Caco-2 (cell line): ENCODE measurements at places on chromosomes 13 and 19. TPM values are rescaled to one million over a fixed set of nuclear protein-coding genes. Genes with fewer than 3 reads are reported as not detected.

DNA sequence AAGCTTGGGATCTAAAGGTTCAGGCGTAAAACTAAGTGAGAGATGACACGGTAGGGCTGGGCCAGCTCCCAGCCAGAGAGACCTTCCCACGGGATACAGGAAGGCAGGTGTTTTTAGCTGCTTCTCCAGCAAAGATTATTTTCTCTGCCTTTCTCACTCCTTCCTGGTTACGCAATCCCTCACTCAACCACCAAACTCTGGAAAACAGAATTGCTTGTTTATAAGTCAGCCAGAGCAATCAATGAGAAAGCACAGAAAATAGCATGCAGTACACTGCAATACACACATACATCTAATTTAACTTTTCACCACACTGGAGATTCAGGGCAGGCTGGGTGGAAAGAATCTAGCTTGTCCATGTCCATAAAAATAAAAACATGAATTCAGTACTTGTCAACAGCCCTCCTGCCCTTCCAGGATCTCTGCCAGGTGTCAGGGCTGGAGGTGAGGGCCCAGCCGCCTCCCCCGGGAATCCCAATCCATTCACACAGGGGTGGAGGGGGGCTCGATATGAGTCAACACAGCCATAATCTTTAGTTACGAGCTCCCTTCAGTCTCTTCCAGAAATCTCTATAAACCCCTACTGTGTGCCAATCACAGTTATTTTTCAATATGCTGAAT, 12.2 kb downstream of the RHPN2 start:
- DNase-seq = peak; percentile 55
- peaks cover 3% of the 10 kb centered on the region; the same call in 1 of the 2 replicates for H3K36me3 ChIP-seq
- H3K27ac ChIP-seq = peak overlapping the region; percentile 98
- no peaks in the 10 kb centered on the region for H3K27me3 ChIP-seq
- H3K4me1 ChIP-seq = peaks cover 52% of the 10 kb centered on the region

- H3K4me3 ChIP-seq = no peak overlapping the region
- no peaks in the 10 kb centered on the region for H3K27me3 ChIP-seq
- no peak for DNase-seq
- H3K36me3 ChIP-seq = no peaks in the 10 kb centered on the region
- H3K27ac ChIP-seq = no peak overlapping the region
Observed at GRCh38 chr13:64855506-64855905, 2374.6 kb downstream of the PCDH9 start.

- no peaks in the 10 kb centered on the region; the same call in 1 of the 2 replicates for H3K27me3 ChIP-seq
- no peaks in the 10 kb centered on the region for H3K36me3 ChIP-seq
- peak overlapping the region; percentile 77 for H3K4me3 ChIP-seq
- H3K27ac ChIP-seq = peak overlapping the region; percentile 89
- peaks cover 11% of the 10 kb centered on the region for H3K4me1 ChIP-seq
- peak; percentile 94 for DNase-seq
Observed at GRCh38 chr19:7869910-7870511, 4.2 kb downstream of the PRR36 start.

- no peaks in the 10 kb centered on the region for H3K36me3 ChIP-seq
- no peaks in the 10 kb centered on the region for H3K27me3 ChIP-seq
- peak; percentile 53 for DNase-seq
- H3K27ac ChIP-seq = no peak overlapping the region
- H3K4me3 ChIP-seq = no peak overlapping the region
Observed at GRCh38 chr13:42594481-42595252, 20.7 kb downstream of the TNFSF11 start.

DNA sequence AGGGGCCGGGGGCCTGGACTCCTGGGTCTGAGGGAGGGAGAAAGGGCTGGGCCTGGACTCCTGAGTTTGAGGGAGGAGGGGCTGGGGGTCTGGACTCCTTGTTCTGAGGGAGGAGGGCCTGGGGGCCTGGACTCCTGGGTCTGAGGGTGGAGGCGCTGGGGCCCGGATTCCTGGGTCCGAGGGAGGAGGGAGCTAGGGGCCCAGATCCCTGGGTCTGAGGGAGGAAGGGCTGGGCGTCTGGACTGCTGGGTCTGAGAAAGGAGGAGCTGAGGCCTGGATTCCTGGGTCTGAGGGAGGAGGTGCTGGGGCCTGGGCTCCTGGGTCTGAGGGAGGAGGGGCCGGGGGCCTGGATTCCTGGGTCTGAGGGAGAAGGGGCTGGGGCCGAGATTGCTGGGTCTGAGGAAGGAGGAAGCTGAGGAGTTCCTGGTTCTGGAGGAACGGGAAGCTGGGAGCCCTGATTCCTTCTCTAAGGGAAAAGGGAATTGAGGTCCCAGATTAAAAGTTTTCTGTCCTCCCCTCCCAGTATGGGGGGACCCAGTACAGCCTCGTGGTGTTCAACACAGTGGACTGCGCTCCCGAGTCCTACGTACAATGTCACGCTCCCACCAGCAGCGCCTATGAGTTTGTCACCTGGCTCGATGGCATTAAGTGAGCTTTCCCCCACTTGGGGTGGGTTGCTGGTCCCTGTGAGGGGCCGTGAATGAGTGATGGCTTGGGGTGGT, 721 bp downstream of the MED25 start:
- peak; percentile 37 for DNase-seq
- peaks cover 4% of the 10 kb centered on the region for H3K36me3 ChIP-seq
- H3K27ac ChIP-seq = peak overlapping the region; percentile 96
- peak overlapping the region; percentile 100 for H3K4me3 ChIP-seq
- no peaks in the 10 kb centered on the region; the same call in 1 of the 2 replicates for H3K4me1 ChIP-seq

- no peaks in the 10 kb centered on the region for H3K27me3 ChIP-seq
- no peaks in the 10 kb centered on the region for H3K36me3 ChIP-seq
- no peak overlapping the region for H3K27ac ChIP-seq
- no peak overlapping the region for H3K4me3 ChIP-seq
- DNase-seq = peak; percentile 20
- no peaks in the 10 kb centered on the region for H3K4me1 ChIP-seq
Observed at GRCh38 chr13:99829593-99830239, 141.9 kb downstream of the ZIC5 start.

GRCh38 chr19:6864325-6864940, 22.9 kb upstream of the ADGRE1 start:
- H3K27ac ChIP-seq = no peak overlapping the region
- no peak for DNase-seq
- H3K4me1 ChIP-seq = no peaks in the 10 kb centered on the region

- no peaks in the 10 kb centered on the region for H3K36me3 ChIP-seq
- no peak for DNase-seq
- no peaks in the 10 kb centered on the region for H3K4me1 ChIP-seq
- no peak overlapping the region for H3K4me3 ChIP-seq
- no peaks in the 10 kb centered on the region for H3K27me3 ChIP-seq
Observed at GRCh38 chr13:112058941-112059340, 8.0 kb upstream of the SOX1 start.

DNA sequence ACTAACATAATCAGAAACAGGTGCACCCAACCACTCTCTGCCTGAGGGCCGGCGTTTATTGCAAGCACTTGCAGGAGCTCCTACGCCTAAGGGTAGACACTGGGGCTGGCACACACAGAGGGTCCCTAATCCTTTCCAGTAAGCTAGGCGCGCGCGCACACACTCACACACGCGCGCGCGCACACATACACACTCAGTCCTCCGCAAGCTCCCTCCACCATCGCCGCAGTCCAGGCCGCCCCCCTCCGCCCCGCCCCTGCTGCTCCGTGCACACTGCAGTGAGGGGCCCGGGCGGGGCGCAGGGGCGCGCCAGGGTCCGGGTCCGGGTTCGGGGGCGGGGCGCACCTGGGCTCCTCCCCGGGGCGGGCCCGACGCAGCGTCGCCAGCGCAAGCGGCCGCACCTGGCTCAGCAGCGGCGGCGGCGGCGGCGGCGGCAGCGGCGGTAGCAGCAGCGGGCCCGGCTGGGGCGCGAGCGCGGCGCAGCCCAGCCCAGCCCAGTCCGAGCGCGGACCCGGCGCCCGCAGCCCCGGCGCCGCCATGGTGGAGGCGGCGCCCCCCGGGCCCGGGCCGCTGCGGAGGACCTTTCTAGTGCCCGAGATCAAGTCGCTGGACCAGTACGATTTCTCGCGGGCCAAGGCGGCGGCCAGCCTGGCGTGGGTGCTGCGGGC, at the start of gene CAMSAP3:
TSS of gene CAMSAP3 (plus strand) at position 398 of the 668 bp plus-strand sequence. CDS start at position 538, 140 bp downstream.
- H3K4me1 ChIP-seq = peaks cover 12% of the 10 kb centered on the region
- no peaks in the 10 kb centered on the region; the same call in 1 of the 2 replicates for H3K36me3 ChIP-seq
- H3K27ac ChIP-seq = peak within 1 kb of the TSS; percentile 57

GRCh38 chr13:44758630-44759383, 182.7 kb upstream of the TSC22D1 start:
- no peaks in the 10 kb centered on the region for H3K36me3 ChIP-seq
- H3K4me1 ChIP-seq = peaks cover 64% of the 10 kb centered on the region
- H3K27ac ChIP-seq = peak overlapping the region; percentile 74
- DNase-seq = no peak

- H3K27ac ChIP-seq = no peak overlapping the region
- H3K36me3 ChIP-seq = no peaks in the 10 kb centered on the region
- no peak for DNase-seq
- no peak overlapping the region for H3K4me3 ChIP-seq
- no peaks in the 10 kb centered on the region for H3K4me1 ChIP-seq
- H3K27me3 ChIP-seq = no peaks in the 10 kb centered on the region
Observed at GRCh38 chr13:30826911-30827577, 79.0 kb upstream of the MEDAG start.

DNA sequence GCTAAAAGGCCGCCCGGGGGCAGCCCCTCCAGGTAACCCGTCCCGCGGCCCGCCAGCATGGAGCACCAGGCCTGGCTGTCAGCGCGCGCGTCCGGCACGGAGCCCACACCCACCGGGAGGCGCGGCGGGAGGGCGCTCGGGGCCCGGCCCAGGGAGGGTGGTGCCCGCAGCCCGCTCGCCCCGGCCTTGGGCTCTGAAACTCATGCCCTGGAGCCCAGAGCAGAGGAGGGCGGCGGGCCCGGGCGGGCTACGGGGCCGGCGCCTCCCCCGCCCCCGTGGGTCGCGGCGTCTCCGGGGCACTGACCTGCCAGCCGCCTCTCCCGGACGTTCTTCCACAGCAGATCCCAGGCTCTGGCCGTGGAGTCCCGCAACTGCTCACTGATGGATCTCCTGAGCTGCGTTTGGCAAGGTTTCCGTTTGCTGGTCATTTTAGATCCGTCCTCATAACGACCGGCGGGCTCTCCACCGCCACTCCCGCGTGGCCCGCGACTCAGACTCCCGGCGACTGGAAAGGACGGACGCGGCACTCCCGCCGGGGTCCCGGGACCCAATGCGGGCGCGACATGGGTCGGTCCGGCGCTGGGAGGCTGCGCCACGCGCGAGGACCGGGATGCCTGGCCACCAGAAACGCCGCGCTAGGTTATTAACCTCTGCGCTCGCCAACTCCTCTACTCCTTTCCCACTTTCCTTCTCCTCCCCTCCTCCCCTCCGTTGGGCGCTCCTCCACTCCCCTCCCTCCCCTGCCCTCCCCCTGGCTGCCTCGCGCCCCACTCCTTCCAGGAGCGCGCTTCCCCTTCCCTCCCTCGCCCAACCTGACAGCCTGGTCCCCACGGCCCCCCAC, 64.7 kb upstream of the STARD13 start:
- DNase-seq = peak; percentile 40
- no peak overlapping the region for H3K27ac ChIP-seq
- H3K4me3 ChIP-seq = peak overlapping the region; percentile 59
- H3K4me1 ChIP-seq = 0 out of 2 replicates have a peak, but pooled peaks cover 4% of the 10 kb centered on the region
- peaks cover 3% of the 10 kb centered on the region; the same call in 1 of the 2 replicates for H3K27me3 ChIP-seq

- H3K36me3 ChIP-seq = no peaks in the 10 kb centered on the region
- H3K27ac ChIP-seq = no peak overlapping the region
- H3K27me3 ChIP-seq = no peaks in the 10 kb centered on the region
- no peak for DNase-seq
- H3K4me3 ChIP-seq = no peak overlapping the region
- no peaks in the 10 kb centered on the region for H3K4me1 ChIP-seq
Observed at GRCh38 chr19:5772416-5772815, 12.1 kb downstream of the PRR22 start.

DNA sequence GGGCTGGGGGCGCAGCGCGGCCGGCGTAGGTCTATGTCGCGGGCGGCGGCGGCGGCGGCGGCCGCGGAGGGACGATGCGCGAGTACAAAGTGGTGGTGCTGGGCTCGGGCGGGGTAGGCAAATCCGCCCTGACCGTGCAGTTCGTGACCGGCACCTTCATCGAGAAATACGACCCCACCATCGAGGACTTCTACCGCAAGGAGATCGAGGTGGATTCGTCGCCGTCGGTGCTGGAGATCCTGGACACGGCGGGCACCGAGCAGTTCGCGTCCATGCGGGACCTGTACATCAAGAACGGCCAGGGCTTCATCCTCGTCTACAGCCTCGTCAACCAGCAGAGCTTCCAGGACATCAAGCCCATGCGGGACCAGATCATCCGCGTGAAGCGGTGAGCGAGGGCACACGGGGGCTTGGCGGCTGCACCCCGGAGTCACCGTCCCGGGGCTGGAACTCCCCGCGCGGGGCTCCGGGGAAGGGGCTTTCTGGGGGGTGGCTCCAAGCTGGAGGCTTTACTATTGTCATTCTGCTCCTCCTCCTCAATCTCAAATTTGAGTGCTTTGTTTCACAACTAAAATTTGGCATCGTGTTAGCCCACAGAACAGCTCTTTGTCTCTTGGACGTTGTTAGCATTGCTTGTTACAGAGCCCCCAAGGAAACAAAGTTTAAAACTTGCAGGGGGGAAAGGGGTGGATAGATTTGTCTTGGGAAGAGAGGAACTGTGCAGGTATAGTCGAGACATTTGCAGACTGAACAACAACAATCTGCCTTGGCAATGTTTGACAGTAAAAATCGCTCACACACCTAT, 630 bp downstream of the RAP2A start:
- peaks cover 12% of the 10 kb centered on the region for H3K4me1 ChIP-seq
- H3K27ac ChIP-seq = peak overlapping the region; percentile 53
- DNase-seq = peak; percentile 57
- no peaks in the 10 kb centered on the region for H3K27me3 ChIP-seq

- no peak overlapping the region for H3K4me3 ChIP-seq
- H3K27ac ChIP-seq = no peak overlapping the region
- H3K4me1 ChIP-seq = no peaks in the 10 kb centered on the region
Observed at GRCh38 chr19:5407356-5407755, 47.9 kb upstream of the ZNRF4 start.

DNA sequence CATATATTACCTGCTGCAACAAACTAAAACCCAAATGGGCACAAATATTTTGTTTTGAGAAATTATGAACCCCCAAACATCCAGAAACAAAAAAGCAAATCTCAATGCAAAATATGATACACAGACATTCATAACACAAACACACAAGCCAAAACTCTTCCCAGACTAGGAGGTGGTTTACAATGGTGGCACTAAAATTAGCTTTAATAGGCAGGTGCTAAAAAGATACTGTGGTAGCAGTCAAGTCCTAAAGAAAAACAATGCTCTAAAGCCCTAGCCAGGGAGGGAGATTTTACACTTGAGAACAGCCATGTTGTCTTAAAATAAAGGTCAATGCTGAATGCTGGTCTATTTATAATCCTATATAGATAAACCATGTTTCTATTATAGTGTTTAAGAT, 65.0 kb downstream of the DOCK9 start:
- no peak overlapping the region for H3K27ac ChIP-seq
- DNase-seq = no peak
- no peaks in the 10 kb centered on the region for H3K27me3 ChIP-seq
- H3K36me3 ChIP-seq = no peaks in the 10 kb centered on the region; the same call in 1 of the 2 replicates

GRCh38 chr13:76012091-76012721, 376.1 kb downstream of the LMO7 start:
- DNase-seq = peak; percentile 50
- H3K27me3 ChIP-seq = no peaks in the 10 kb centered on the region
- no peak overlapping the region for H3K4me3 ChIP-seq
- peaks cover 92% of the 10 kb centered on the region for H3K4me1 ChIP-seq
- H3K27ac ChIP-seq = peak overlapping the region; percentile 95

The ANGPTL8 gene
- not detected in 2 replicates for total RNA-seq

The WASF3 gene
- total RNA-seq = not detected in 2 replicates

The AKAP8 gene
- total RNA-seq = 53.5 and 53.7 TPM in 2 replicates

The LAIR1 gene
- total RNA-seq = not detected in 2 replicates

The LILRB2 gene
- total RNA-seq = not detected in 2 replicates

The CYP2A6 gene
- total RNA-seq = not detected in 2 replicates

The MEDAG gene
- total RNA-seq = not detected in 2 replicates

The KIR3DL3 gene
- not detected in 2 replicates for total RNA-seq

The JUND gene
- total RNA-seq = 75.5 and 78.8 TPM in 2 replicates

The MISP3 gene
- total RNA-seq = 5.2 TPM in 2 replicates

The KANK3 gene
- total RNA-seq = 1.1 TPM in 2 replicates

The ZNF723 gene
- not detected in 2 replicates for total RNA-seq

The KLF16 gene
- total RNA-seq = 26.5 and 26.8 TPM in 2 replicates
